ENCODE measurements at places on chromosomes 7 and 10.

DNA sequence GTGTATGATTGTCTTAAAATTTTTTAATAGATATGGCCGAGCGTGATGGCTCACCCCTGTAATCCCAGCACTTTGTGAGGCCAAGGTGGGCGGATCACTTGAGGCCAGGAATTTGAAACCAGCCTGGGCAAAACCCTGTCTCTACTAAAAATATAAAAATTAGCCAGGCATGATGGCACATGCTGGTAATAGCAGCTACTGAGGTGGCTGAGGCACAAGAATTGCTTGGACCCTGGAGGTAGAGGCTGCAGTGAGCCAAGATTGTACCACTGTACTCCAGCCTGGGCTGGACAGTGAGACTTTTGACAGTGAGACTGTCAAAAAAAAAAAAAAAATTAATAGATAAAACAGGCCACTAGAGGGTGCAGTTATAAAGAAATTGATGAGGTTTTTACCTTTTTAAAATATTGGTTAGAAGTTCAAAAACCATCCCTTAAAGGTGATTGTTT, 20.5 kb downstream of the NOM1 start:
- no peak for DNase-seq

DNA sequence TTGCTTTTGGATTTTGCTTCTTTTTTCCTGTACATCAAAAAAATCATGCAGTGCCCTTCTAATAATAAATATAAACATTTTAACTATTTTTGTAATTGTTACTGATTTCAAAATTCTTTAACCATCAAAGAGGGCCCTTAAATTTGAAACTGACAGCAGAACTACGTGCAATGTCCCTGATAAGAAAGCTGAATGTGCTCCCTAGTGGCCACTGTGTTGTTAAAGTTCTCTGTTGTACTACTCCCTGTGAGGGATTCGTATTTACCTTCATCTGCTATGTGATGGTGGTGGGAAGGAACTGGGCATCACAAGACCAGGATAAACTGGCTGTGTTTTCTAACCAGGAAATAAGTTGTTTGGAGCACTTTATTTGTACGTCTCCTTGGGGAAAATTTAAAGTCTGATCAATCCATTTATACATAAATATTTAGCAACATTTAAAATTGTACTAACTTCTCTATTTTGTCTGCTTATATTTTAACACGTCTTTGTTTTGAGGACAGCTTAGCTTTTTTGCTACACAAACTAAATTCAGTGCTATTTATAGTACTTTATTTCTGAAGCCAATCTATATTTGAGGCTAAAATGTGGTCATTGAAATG, 322.4 kb downstream of the HGF start:
- no peak for DNase-seq

- DNase-seq = no peak
Observed at GRCh38 chr10:101887775-101888174, 44.2 kb upstream of the KCNIP2 start.

DNA sequence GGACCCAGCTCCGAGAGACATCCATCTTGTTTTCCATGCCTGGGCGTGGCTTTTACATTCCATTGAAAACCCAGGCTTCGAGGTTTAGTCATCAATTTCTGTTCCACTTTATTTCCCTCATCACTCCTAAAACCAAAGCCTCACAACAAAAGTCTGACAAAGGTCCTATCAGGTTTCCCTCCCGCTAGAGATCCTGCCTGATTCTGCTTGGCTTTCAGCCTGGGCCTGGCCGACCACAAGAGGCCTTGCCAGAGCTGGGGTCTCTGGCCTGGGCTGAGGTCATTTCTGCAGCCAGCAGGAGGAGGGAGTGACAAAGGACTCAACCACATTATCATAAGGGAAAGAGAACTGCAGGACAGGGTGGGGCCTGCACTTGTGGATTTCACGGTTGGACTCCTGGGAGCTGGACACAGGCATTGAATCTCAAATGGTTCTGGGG, 167.0 kb downstream of the FANK1 start:
- DNase-seq = no peak

GRCh38 chr10:7258948-7259523, 151.8 kb downstream of the SFMBT2 start:
- peak; percentile 57 for DNase-seq

DNA sequence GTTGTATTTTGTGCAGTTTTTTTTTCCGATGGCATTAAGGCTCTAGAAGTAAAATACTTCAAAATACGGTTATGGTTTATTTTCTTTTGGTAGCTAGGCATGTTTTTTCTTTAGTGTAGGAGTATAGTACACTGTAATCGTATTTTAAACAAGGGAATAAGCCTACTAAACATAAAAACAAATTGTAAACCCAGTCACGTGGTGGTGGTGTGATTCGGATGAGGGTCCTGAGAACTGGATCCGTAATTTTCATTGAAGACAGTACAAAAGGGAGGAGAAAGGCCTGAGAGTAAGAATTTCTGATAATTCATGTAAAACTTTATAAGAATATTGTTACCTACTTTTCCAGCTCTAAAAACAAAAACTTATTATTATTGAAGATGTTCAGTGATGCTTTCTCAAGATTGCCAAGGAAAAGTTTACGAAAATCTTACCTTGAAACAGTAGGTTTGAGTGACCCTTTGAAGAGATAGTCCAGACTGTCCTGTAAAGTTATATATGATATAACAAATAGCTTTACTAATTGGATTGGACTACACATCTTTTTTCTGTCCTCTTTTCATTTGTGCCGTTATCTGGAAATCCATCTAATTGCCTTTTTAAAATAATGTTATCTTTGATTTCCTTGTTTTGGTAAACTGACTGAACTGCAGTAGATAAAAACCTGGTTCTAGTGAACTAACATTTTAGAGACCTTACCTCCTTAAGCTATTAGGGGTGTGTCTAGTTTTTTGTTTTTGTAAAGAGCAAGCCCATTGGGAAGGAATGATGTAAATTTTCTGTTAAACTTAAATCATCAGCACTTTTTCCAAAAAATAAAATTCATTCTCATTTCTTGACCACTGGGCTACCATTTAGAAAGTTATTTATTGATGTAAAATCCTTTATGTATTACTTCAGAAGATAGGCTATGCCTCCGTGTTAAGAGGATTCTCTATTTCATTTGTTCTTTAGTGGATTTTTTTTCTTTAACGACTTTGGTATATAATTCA, 1.0 kb upstream of the PBLD start:
- no peak for DNase-seq

DNA sequence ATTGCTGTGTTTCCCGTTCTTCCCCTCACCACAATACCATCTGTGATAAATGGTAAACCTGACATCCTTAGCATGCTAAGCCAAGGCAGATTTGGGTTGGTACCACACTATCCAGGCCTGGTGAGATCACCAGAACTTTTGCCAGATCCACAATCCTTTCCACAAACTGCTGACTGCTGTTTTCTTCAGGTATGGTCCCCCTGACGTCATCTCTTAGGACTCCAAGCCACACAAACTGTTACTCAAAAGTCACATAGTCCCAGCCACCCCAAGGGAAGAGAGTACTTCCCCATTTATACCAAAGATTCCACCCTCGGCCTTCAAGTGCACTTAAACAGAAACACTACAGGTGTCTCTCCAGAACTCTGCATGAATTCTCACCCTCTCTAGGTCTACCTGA, 34.8 kb downstream of the SLC25A13 start:
- DNase-seq = no peak

DNA sequence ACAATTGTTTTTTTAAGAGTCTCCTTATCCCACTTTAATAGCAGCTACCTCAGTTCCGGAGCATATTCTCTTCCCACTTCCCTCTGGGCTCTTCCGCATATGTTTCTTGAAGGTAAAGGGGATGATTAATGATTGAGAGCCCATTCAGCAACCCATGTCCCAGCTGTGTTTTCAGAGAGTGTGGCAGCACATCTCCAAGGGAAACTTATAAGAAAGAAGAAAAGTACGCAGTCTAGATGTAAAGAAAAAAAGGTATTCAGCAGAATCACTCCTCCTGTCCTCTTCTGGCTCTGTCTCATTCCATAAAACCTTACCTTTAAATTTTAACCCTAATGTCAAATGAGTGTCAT, 9.7 kb upstream of the ANKRD7 start:
- no peak for DNase-seq

- DNase-seq = no peak
Observed at GRCh38 chr7:125316466-125316865, 386.8 kb upstream of the POT1 start.

- DNase-seq = no peak
Observed at GRCh38 chr10:92890471-92890870, 42.2 kb downstream of the EXOC6 start.

GRCh38 chr7:122423591-122423990, 119.0 kb upstream of the FEZF1 start:
- DNase-seq = no peak

DNA sequence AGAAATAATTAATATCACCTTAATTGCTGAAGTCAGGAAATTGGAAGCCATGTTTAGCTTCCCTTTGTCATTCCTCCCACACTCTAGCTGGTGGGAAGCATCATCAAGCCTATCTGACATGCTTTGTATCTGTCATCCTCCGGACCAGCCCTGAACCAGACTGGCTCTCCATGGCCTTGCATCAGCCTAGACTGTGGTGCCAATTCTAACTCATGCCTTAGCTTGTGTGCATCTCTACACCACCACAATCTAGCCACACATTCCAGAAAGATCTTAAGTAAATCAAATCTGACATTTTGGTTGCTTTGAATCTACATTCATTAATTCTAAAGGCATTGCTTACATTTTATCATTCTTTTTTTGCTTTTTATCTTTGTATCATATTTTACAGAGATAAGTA, 196.4 kb upstream of the VSTM2A start:
- no peak for DNase-seq

DNA sequence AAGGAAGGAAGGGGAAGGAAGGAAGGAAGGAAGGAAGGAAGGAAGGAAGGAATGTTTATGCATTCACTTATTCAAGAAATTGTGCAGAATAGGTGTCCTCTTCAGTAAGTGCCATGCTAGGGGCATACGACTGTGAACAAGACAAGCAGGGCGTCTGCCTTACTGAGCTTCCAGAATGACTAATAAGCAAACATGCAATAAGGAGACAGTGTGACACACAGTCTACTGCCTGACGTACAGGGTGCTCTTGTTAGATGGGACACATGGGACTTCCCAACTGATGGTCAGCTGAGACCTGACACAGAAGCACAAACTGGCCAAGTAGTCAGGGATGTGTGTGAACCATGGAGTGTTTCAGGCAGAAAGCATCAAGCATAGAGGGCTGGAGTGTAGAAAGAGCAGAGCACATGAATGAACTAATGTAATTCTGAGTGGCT, 18.2 kb downstream of the DNAJC12 start:
- DNase-seq = no peak

Measured in stimulated activated CD8-positive, alpha-beta memory T cell treated with anti-CD3 and anti-CD28 coated beads, Interleukin-2, amount 100 ng/mL, for 1 hour (primary cell).